ENCODE measurements at places on chromosomes 3 and 15.
A peak's percentile ranks its signal among the peaks of the same experiment; 100 is the strongest.

DNA sequence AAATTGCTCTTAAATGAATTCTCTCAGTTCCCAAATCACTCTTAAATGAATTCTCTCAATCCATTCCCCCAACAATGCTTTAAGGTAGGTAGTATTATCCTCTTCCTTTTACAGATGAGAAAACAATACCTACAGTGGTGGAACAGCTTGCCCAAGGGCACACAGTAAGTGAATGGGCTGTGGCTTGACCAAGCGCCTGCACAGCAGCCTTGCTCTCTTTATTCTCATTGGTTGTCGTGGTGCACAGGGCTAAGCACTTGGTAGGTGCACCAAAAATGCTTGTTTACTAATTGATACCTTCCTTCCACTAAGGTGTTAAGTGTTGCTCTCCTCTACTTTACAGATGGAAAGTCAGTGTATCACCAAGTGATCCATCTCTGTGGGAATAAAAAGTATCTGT is 43.3 kb downstream of the FAM43A start:
- no peak for DNase-seq

DNA sequence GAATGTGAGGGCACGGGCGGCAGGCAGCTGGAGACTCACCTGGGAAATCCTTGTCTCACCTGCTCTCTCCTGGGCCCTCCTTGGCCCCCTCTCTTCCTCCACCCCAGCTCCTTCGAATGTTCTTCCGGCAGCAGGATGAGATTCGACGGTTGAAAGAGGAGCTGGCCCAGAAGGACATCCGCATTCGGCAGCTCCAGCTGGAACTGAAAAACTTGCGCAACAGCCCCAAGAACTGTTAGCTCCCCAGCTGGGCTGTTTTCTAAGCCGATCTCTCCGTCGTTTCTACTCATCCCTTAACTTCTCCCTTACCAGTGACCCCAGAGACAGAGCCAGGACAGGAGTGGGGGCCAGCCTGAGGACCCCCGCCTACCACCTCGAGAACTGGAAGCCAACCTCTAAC is 95.0 kb downstream of the ANP32A start:
- DNase-seq, result peak; percentile 81

DNA sequence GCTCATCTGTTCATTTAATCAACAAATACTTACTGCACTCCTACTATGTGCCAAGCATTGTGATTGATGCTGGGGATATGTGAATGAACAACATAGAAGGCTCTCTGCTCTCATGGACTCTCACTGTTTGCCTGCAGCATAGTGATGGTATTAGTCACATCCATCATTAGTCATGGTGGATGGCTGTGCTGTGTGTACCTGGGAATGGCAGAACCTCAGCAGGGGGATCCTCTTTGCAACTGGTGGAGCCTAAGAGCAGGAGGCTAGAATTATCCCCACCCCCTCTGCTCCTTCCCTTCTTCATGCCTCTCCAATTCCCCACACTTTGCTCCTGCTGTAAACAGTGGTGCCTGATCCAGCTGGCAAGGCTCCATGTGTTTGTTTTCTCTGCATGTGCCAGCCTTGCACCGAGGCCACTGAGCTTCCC is 20.5 kb downstream of the BOC start:
- peak; percentile 78 for DNase-seq

GRCh38 chr15:38684440-38685010 is 119.9 kb upstream of the RASGRP1 start:
- no peak for DNase-seq

DNA sequence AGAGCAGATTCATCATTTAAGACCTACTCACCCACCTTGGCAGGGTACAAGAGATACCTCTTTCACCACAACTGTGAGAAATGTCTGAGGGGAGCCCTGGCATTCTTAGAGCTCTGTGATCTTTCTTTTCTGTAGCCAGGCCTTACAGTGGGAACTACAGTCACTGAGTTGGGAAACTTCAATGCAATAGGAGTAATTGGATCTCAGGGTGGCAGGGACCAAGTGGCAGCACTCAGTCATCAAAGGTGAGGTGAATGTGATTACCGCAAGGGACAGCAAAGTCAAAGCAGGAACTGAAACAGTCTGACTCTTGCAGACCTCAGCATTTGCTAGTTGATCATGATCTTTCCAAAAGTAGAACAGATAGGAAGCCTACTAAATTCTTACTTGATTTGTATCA is 7.2 kb upstream of the MCF2L2 start:
- DNase-seq, result no peak

- DNase-seq, result peak; percentile 33
These were observed 112.9 kb upstream of the SLC6A11 start for GRCh38 chr3:10702961-10703740.
